ENCODE measurements at places on chromosomes 11 and 22.

GRCh38 chr22:27637604-27638003, 164.0 kb downstream of the MN1 start:
- no peak for DNase-seq

- no peak for DNase-seq
Observed at GRCh38 chr11:123477205-123477907, 47.3 kb downstream of the GRAMD1B start.

- no peak for DNase-seq
Observed at GRCh38 chr22:43955883-43956782, 891 bp downstream of the SAMM50 start.

GRCh38 chr11:11857769-11858168, 16.0 kb downstream of the USP47 start:
- no peak for DNase-seq

All from activated T-helper 1 cell treated with Interleukin-2 at 50 U/mL for 16 hours (primary cell).